ENCODE measurements at places on chromosomes 1 and 21.

DNA sequence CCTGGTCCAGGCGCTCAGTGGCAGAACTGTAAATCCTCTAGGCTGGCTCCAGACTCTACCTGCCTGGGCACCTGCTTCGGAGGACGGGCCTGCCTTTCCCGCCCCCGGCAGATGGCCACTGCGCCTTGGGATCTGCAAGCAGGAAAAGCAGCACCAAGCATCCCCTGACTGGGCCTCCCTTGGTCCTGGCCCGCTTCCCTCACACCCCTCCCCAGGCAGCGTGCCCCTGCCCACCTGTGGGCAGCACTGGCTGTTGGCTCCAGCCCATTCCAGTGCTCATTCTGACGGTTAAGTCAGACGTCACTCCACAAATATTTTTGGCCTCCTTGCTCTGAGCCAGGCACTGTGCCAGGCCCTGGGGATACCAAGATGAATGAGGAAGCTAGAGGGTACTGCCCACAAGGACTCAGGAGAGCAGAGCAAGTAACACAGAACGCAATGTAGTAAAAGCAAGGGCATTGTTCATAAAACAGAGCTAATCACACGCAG, 22.0 kb upstream of the BLACAT1 start:
- no peak for DNase-seq

DNA sequence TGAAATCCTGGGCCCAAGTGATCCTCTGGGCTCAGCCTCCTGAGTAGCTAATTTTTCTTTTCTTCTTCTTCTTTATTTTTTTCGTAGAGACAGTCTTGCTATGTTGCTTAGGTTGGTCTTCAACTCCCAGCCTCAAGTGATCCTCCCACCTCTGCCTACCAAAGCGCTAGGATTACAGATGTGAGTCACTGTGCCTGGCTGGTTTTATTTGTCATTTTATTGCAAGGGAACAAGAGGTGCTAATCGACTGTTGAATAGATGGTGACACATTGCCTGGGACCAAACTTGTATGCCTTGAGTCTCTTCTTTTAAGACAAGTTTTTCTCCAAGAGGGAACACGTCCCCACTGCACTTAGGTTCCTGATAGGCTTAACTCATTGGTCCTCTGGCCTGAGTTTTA, 20.0 kb upstream of the KLHDC8A start:
- no peak for DNase-seq

- DNase-seq = no peak
Observed at GRCh38 chr1:247452447-247453039, 5.4 kb downstream of the OR2B11 start.

- DNase-seq = no peak
Observed at GRCh38 chr1:103230061-103230460, 121.7 kb upstream of the COL11A1 start.

All from T-helper 22 cell (primary cell).